ENCODE measurements at places on chromosomes 4 and X. TPM values are rescaled to one million over a fixed set of nuclear protein-coding genes. Genes with fewer than 3 reads are reported as not detected.

Gene PAGE1
- not detected for total RNA-seq

Gene SPIN2A
- not detected for total RNA-seq

Gene TCP11X2
- total RNA-seq, result not detected

Gene CXCL11
- total RNA-seq, result 1.2 TPM

Gene MAGEC2
- total RNA-seq, result not detected

Gene CT47B1
- total RNA-seq, result not detected

Gene MAGED4B
- total RNA-seq, result 55.3 TPM

Gene CDS1
- total RNA-seq, result 20.1 TPM

Gene EXOC1L
- not detected for total RNA-seq

Gene FATE1
- total RNA-seq, result not detected

Gene ARSJ
- 31.7 TPM for total RNA-seq

Gene TBX22
- not detected for total RNA-seq

Gene TCEAL7
- 8.2 TPM for total RNA-seq

Gene MAGEA2B
- total RNA-seq, result not detected

Gene GABRA4
- total RNA-seq, result not detected

Gene GPR78
- total RNA-seq, result not detected

Gene SCML2
- 0.52 TPM for total RNA-seq

Gene MAGEB18
- total RNA-seq, result not detected

Gene KCNIP4
- 8.7 TPM for total RNA-seq

Gene FAM149A
- 31.9 TPM for total RNA-seq

Gene SULT1E1
- total RNA-seq, result 0.30 TPM

Gene MTM1
- total RNA-seq, result 10.8 TPM

Gene GLUD2
- total RNA-seq, result 3.5 TPM

Gene CLTRN
- total RNA-seq, result 3.0 TPM

Gene CXCR3
- total RNA-seq, result not detected

All from renal cortical epithelial cell (primary cell).